ENCODE measurements at places on chromosomes 16 and 17.

- no peak for DNase-seq
Measured at GRCh38 chr17:2894782-2895181, 98.5 kb downstream of the RAP1GAP2 start.

DNA sequence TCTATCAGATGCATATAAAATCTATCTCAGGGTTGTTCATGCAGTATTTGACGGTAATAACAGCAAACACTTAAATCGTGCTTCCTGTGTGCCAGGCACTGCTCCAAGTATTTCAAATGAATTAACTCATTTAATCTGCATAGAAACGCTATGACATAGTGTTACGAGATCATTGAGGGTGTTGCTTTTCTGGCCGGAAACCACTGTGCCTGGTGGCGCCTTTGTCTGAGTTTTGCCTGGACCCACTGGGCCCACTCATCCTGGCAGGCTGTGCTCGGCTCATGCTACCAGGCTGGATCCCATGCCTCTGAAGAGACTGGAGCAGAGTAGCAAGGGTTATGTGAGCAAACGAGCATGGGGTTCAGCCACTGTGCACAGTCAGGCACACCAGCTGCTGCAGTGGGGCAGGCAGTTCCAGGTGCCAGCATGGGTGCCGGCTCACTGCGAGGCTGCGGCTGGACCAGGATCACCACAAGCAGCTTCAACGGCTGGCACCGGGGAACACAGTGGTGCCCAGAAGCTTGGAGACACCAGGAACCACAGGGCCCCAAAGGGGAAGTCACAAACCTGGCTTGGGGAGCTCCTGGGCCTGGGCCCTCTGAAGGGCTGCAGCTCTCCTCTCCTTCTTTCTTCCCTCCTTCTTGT, 45.9 kb upstream of the CLEC19A start:
- no peak for DNase-seq

DNA sequence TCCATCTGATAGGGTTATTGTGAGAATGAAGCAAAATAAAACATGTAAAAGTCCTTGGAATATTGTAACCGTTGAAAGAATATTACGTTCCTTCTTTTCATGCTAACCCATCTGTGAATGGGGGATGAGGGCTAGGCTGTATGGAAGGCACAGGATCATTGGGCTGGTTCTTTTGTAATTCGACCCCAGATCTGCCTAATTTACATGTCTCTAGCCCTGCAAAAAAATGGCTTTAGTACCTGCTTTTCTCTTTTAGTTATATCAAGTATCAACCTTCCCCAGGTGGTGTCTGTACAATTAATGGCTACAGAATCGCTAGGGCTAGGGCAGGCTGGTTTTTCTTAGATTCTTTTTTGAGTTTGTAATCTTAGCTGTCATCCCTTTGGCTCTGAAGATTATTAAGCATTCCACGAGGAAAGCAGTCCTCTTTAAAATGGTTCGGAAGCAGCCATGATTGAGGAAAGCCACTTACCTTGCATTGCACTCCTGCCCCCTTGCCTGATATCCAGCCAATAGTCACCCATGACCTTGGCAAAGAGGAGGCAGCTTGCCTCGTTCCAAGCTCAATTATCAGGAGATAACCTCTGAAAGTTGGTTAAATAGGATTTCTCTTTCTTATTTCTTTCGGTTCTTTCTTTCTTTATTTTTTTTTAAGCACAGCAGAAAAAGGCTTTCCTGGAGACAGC, 153.9 kb upstream of the ZKSCAN2 start:
- DNase-seq, result no peak

DNA sequence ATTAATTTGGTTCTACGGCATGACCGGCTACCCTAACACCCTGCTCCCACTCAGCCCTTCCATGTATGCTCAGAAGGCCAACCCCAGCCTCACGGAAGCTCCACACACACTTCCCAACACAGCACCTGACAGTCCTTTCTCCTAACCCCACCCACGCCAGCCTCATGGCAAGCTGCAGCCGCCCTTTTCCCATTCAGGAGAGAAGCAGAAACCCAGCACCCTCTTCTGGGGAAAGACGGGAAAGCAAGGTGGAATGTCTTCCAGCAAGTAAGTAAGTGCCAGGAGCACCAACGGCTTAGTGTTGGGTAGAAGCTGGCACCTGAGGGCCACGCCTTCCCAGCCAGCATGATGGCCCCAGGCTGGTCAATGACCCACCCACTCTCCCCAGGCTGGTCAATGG, 32.1 kb downstream of the ABR start:
- no peak for DNase-seq

GRCh38 chr17:59786536-59787319, 79.3 kb downstream of the VMP1 start:
- DNase-seq, result peak; percentile 78

- no peak for DNase-seq
Measured at GRCh38 chr16:48003206-48003907, 152.4 kb downstream of the ABCC12 start.

DNA sequence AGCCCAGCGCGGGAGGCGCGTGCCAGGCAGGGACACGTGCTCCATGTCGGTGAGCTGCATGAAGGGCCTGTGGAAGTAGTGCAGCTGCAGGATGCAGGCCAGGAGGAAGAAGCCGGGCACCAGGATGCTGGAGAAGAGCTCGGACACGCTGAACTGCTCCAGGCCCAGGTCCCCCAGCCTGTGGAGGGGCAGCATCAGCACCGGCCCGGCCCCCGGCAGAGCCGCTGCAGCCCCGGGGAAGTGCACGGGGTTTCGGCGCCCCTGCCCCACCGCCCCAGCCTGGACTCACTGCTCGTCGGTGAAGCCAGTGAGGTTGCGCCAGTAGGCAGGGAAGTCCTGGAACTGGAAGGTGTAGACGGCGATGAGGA, 28.0 kb downstream of the CTU2 start:
- DNase-seq, result no peak

- no peak for DNase-seq
Measured at GRCh38 chr16:25155553-25156460, 44.3 kb downstream of the LCMT1 start.

DNA sequence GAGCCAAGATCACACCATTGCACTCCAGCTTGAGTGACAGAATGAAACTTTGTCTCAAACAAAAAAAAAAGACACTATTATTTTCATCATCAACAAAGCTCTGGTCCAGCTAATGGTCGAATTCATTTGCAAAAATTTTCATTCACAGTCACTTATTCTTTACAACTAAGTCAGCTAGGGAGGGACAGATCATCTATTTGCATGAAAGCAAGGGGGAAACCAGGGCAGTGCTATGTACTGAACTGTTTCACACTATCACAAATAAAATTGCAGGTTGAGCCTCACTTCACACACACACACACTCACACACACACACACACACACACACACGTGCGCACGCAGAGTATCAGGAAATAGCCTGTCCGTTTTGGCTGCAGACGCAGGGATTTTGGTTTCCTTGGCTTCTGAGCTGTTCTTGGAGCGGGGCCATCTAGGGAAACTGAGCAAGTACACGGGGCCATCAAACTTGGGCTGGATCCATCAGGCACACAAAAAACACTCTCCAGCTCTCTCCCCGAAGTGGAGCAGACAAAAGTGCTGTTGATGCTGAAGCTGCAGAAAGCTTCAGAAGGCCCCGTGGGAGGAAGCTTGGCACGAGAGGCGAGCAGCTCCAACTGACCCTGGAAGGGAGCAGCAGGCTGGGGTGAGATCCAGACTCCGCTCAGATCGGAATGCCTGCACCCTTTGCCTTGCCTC, 44.3 kb upstream of the HELZ start:
- DNase-seq, result no peak

DNA sequence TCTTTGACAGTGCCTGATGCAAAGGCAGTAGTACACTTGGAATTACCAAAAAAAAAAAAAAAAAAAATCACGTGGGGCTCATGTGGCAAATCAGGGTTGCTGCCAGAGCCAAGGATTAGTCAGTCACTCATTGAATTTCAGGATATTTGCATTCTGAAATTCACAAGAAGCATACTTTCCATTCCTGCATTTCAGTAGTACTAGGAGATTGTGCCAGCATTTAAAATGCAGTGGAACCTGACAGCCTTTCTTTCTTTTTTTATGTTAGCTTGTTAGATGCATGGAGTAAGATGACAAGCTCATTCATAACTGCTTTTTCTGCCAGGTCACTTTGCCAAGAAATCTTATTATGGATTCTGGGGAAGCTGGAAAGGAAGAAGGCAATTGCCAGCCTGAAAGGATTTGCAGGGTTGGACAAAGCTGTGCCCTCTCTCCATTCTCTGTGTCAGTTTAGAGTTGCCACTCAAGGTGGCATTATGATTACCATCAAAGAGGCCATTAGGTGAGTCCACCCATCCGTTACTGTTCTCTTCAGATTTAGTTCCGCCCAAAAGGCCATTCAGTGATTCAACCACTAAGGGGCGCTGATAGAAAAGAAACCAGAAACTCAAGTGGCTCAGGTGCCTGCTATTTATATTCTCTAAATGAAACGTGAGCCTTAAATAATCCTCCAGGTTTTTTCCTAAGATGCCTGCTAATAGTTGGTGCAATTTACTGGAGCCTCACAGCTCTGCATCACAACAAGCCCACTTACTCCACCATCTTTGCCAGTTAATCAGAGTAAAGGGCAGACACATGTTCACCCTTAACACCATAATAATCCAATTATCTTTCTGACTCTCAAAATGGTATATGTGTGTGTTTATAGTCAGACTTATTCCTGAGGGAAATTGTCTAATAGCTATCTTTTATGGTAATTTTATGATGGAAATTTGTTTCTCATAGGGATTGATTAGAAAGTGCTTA, 59.0 kb downstream of the TANGO6 start:
- peak; percentile 29 for DNase-seq

DNA sequence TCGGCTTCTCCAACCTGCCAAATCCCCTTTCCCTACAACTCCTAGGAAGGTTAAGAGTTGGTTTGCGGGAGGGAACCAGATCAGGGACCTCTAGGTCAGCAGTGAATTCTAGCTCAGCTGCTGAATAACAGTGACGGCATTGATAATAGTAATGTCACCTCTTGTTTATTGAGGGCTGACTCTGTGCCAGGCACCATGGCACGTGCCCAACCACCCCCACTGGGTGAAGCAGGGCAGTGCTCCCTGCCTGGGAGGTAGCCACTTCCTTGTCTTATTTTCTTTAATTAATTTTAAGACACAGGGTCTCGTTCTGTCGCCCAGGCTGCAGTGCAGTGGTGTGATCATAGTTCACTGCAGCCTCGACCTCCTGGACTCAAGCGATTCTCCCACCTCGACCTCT, 5.5 kb upstream of the PPL start:
- DNase-seq, result no peak

GRCh38 chr16:17633181-17633951, 162.6 kb upstream of the XYLT1 start:
- DNase-seq, result no peak

DNA sequence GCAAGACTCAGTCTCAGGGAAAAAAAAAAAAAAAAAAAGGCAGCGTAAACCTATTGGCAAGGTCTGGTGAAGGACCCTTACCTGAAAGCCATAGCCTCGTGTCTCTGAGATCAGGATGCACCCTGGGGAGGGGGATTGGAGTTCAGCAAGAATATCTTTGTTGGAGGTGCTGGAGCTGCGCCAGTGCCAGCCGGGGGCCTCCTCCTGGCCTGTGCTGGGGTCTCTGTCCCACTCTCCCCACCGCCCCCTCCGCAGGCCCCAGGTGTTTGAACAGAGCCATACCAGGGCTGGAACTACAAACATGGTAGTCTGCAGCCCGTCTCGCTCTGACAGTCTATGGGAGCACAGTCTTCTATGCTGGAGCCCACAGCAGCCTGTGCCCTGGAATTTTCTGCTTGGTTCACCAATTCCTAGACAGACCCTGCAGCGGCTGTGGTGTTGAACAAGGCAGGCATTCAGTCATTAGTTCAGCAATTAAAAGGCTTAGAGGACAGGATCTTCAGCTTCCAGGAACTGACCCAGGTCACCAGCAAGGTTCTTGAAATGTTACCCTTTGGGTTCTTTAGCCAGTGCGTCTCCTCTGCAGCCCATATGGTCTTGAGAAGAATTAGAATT, 42.2 kb upstream of the KIFC3 start:
- no peak for DNase-seq

DNA sequence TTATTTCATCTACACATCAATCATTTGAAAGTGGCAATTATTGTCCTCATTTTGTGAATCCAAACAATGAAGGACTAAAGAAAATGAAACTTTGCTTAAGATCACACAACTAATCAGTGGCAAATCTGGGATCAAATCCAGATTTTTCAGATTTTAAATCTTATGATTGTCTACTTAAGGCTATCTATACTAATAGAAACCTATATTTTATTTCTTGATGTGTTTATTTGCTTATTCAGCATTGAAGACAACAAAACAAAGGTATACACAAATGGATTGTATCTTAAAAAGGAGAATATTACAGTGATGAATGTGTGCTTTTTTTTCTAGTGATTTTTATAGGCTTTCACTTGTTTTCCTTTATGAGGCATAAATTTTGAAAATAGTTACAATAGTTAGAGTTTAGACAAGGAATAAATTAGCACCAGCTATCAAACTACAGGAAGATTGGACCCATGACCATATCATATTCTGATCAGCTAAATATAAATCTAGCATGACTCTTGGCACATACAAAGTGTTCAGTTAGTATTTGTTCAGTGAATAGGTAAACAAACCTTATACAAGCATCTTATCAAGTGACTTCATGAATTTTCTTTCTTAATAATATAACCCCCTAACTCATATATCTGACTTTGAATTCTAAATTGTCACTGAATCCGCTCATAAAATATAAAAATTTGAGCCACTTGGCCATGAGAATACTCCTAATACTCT, 20.5 kb downstream of the VMP1 start:
- DNase-seq, result no peak

DNA sequence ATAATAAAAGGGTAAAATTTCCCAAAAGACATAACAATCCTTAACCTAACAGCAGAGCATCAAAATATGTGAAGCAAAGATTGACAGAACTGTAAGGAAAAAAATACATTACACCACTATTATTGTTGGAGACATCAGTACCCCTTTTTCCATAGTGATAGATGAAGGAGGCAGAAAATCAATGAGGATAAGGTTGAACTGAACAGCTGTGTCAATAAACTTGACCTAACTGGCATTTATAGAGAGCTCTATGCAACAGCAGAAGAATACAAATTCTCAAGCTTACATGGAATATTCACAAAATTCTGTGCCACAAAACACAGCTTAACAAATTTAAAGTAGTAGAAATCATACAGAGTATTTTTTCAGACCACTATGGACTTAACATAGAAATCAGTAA, 195.0 kb upstream of the ELAC2 start:
- no peak for DNase-seq

GRCh38 chr16:83627996-83628395, 179.8 kb upstream of the HSBP1 start:
- no peak for DNase-seq
